ENCODE measurements at places on chromosomes 6 and 20. TPM values are rescaled to one million over a fixed set of nuclear protein-coding genes. Genes with fewer than 3 reads are reported as not detected.

- no peak for DNase-seq
Measured at GRCh38 chr6:149755300-149756260, 6.0 kb downstream of the PCMT1 start.

DNA sequence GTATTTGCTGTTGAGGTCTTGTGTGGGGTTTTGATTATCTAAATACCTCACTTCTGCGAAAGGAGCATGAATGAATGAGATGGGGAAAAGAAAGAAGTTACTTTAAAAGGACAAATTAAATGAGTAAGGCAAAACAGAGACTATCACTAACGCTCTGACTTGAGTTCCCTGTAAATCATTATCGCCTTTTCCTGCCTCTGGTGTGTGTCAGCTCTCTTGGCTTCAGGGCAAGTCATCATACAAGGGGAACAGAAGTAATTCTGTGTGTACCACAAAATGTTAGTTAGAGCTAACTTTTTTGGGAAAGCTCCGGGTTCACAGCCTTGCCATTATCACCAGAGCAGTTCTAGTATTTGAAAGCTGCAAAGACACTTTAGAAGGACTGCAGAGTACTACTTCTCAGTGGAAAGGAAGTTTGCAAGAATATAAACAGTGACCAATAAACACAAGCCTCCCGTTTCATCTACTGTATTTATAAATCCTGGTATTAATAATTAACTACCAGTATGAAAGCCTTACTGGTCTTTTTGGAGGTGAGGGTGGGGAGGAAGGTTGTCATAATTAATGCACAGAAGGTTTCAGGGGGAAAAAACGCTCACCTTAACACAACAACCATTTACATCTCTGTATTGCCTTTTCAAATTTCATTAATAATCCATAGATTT, 1.2 kb downstream of the DZANK1 start:
- no peak for DNase-seq

Gene CDH4
- 1.2 TPM for polyA plus RNA-seq

Gene MRPL18
- 110 TPM for polyA plus RNA-seq

Gene EMILIN3
- polyA plus RNA-seq, result 0.11 TPM

- DNase-seq, result no peak
Measured at GRCh38 chr20:39698752-39699151, 736.6 kb downstream of the DHX35 start.

- DNase-seq, result peak; percentile 83
Measured at GRCh38 chr6:143236151-143236798, 175.6 kb downstream of the AIG1 start.

DNA sequence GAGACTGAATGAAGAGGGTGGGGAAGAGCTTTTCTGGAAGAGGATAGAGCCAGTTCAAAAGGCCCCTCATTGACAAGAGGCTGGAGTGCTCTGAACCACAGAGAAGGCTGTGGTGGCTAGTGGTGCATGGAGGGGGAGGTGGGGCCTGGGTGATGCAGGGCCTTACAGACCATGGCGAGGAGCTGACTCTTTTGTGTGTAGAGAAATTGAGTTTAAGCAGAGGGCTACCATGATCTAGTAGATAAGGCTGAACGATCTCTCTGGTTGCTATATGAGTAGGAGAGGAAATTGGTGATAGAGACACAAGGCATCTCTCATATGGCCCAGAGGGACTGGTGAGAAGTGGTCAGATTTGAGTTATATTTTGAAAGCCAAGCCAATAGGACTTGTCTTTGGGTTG, 137.6 kb downstream of the UST start:
- DNase-seq, result no peak

- DNase-seq, result no peak
Measured at GRCh38 chr6:38533064-38533463, 106.7 kb downstream of the BTBD9 start.

DNA sequence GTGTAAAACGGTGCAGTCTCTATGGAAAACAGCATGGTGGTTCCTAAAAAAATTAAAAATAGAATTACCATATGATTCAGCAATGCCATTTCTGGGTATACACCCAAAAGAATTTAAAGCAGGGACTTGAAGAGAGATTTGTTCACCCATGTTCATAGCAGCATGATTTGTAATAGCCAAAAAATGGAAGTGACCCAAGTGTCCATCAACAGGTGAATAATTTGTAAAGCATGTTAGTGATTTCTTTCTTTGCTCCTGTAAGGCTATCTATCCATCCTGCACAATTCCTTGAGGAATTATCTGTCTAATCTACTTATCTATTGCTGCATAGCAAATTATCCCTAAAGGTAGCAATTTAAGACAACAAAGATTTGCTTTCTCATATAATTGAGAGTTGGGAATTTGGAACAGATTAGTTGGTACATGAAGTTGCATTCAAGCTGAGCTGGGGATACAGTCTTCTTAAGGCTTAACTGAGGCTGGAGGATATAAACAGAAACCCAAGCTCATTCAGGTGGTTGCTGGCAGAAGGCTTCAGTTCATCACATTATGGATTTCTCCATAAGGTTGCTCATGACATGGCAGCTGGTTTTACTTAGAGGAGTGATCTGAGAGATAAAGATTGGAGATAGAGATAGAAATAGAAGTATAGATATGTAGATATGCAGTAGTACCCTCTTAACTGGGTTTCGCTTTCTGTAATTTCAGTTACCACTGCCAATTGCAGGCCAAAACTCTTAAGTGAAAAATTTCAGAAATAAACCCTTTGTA, 62.0 kb downstream of the IL22RA2 start:
- no peak for DNase-seq

Gene SNAP25
- 0.09 TPM for polyA plus RNA-seq

DNA sequence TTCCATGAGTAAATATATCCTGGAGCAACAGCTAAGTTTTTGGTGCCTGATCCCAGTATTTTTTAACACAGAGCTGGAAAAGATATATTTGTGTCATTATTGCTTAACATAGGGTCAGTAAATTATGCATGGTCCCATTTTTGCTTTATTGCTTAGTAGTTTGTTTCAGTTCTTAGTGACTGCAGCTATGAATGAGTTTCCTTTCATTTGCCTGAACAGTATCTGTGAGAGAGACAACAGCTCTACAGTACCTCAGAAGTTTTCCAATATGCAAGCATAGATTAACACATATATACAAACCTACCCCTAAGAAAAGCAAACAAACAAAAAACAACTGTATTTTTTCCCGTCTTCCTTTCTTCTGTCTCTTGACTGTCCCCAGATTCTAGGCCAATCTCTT, 160.3 kb downstream of the MEI4 start:
- DNase-seq, result no peak

DNA sequence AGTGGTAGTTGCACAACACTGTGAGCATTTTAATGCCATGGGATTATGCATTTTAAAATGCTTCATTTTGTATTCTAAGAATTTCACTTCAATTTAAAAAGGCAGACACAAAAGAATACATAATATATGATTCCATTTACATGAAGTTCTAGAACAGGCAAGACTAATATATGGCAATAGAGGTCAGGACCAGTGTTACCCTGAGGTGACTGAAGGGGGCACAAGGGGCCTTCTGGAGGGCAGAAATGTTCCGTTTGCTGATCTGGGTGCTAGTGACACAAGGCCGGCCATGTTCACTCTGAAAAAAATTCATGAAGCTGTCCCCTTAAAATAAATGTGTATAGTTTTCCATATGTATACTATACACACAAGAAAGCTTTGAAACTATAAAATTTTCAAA, 28.5 kb downstream of the TASP1 start:
- DNase-seq, result no peak

GRCh38 chr6:43204271-43205105, 22.5 kb downstream of the CUL9 start:
- no peak for DNase-seq

- peak; percentile 71 for DNase-seq
Measured at GRCh38 chr20:37349517-37350491, 3.9 kb downstream of the SRC start.

DNA sequence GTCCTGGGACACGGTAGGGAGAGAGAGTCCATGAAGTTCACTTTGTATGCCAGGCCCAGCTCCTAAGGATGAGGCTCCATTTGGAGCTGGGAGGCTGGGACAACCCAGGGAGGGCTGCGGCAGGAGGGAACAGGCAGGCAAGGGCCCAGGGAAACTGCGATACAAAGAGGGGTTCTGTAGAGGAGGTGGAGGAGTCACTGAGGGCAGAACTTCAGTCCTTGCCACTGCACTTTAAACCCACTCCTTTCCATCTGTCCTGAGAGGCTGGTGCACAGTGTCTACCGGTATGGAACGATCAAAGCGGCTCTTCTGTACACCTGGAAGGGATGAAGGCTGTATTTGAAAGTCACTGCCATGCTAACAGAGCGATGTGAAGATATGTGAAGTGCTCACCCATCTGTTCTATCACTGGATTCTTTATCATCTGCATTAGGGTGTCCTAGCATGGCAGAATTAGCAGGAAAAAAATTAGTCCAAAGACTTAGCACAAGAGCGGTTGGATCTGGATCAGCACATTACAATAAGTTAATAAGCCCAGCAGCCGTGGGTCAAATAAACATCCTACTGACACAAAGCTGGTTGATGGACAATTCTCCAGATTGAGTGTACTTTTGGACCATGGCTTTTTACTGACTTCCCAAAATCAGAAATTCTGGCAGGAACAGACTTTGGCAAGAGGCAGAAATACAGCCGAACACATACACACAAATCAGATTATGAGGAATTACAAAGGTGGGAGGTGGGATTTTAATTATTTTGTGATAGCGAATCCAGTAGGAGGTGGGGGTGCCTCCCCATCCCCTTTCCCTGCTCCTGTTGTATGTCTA, 20.9 kb upstream of the ZFAND3 start:
- no peak for DNase-seq

- DNase-seq, result no peak
Measured at GRCh38 chr6:33755070-33755869, 8.6 kb upstream of the IP6K3 start.

Gene LRRC73
- polyA plus RNA-seq, result 1.0 TPM

DNA sequence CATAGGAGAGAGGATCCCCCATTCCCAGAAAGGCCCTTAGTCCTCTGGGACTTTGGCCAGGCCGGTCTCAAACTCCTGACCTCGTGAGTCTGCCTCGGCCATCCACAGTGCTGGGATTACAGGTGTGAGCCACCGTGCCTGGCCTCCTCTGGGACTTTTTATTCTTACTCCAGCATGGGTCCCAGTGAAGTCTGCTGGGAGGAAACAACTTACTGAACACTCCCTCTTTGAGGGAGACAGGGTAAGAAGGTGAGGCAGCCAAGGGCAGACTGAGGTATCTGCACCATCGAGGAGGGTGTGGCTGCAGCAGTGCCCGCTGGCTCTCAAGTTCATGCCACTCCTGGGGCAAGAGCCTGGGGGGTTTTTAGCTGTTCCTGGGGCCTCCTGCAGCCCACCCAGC, 2.4 kb downstream of the BAK1 start:
- no peak for DNase-seq

GRCh38 chr6:82361631-82362030, 2.0 kb upstream of the TPBG start:
- DNase-seq, result peak; percentile 28

DNA sequence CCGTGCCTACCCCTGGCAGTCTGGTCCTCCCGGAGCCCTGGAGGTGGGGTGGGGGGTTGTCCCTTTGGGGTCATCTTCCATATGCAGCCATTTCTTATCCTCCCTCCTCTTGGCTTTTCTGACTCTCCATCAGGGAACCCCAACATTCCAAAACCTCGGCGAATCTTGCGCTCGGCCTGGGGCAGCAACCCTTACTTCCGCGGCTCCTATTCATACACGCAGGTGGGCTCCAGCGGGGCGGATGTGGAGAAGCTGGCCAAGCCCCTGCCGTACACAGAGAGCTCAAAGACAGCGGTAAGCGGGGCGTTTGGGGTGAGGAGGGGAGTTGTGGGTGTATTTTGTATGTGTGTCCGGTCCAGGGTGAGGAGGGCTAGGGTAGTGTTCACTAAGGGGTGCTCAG, 168.0 kb upstream of the RNF24 start:
- DNase-seq, result no peak

Gene TNNC2
- 0.83 TPM for polyA plus RNA-seq

DNA sequence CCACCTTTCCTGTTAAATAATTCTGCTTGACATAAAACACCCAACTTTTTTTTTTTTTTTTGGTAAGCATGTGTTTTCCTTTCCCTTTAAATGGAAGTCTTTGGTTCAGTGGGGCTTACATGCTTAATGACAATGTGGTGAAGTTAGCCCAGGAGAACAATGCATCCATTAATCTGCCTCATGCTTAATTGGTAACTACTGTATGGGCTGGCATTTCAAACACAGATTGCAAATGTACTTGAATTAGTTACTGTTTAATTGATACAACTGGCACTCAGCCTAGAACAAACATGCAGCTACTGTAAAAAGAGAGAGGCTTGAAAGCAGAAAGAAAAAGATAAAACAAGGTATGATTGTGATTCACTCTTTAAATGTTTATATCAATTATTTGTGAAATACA, 483.6 kb upstream of the NOX3 start:
- no peak for DNase-seq

GRCh38 chr6:17015551-17016381, 86.1 kb upstream of the STMND1 start:
- no peak for DNase-seq

DNA sequence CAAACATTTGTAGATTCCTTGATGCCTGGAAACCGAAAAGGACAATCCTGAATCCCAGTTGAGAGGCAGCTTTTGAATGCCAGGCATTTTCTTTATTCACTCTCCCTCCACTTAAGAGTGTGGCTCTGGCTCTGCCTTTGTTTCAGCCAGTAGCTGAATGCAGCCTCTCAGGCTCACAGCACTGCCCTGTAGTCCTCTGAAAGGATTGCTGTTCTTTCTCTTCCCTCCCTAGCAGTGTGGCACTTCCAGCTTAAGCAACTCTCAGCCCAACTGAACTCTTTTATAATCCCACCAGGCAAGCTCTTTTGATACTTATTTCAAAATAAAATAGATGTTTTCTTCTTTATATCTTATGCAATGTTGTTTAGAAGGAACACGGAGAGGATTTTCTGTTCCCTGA, 415.6 kb downstream of the GJA1 start:
- peak; percentile 35 for DNase-seq
